ENCODE measurements at places on chromosomes 6 and 20.

- no peak for DNase-seq
Measured at GRCh38 chr6:170227521-170227983, 63.3 kb downstream of the DLL1 start.

DNA sequence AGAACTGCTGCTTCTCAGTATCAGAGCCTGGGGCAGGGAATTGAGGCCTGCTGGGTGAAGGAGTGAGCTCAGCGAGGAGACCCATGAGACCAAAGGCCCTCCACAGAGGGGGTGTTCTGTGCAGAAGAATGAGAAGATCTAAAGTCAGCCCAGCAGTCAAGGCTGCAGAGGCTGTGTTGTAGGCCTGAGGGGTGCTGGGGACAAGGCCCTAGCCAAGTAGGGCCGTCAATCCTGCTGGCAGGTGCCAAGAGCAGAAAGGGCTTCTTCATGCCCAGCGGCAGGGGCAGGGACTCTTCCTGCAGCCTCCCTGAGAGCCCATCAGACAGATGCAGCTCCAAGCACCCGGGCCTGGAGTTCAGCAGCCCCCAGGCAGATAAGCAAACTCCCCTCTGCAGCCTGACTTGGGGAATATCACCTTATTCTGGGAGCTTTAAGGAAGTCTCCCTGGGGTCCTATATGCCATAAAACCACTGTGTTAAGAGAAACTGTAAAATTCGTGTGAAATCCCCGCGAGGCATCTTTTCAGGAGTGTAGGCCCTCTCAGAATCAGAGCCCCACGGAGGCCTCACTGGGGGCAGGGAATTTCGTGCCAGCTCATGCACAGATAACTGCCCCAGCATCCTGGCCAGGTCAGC lies 9.0 kb downstream of the CCDC167 start:
- DNase-seq, result no peak

DNA sequence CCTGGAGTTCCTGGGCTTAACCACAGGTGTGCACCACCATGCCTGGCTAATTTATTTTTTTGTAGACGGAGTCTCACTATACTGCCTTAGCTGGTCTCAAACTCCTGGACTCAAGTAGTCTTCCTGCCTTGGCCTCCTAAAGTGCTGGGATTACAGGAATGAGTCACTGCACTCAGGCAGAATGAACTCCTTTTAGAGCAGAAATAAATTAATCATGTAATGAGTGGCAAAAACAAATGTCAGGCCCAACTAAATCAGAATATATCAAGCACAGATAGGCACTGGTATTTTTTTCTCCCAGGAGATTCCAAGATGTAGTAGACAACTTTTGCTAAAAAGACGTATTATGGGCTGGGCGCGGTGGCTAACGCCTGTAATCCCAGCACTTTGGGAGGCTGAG lies 2.6 kb downstream of the RPS10 start:
- no peak for DNase-seq

DNA sequence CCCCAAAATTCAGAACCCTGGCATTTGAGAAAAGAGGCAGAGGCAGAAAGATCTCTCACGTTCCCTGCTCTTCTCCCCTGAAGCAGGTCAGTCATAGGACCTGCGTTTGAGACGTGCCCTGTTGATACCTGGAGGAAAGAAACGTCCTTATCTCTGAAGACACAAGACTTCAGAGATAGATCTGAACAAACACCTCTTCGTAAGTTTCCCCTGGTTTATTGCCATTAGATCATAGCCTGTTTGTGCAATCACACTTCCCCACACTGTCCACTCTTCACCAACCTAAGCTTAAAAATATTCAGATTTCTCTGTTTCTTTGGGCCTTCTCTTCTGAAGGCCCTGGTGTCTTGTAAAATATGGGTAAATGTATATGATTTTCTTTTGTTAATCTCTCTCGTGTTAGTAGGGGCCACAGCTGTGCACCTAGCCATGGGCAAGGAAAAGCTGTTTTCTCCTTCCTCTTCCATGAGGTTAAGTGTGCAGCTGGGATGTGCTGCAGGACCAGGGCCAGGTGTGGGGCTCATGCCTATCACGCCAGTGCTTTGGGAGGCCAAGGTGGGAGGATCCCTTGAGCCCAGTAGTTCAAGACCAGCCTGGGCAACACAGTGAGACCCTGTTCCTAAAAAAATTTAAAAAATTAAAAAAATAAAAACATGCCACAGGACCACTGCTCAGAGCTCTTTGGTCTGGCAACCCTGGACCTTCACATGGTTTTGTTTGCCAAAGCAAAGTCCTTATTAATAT lies 4.7 kb upstream of the SLC22A2 start:
- no peak for DNase-seq

GRCh38 chr20:62816031-62816883 lies 593 bp upstream of the COL9A3 start:
- no peak for DNase-seq

All from NK-92 treated with Interleukin-12 subunit alpha and Interleukin-12 subunit beta, amount 100 ng/mL, for 24 hours (cell line).